NCI-H2029 treated with DMSO at 0.1 percent for 48 hours (cell line): ENCODE measurements at places on chromosomes 13 and 19.
A peak's percentile ranks its signal among the peaks of the same experiment; 100 is the strongest.

DNA sequence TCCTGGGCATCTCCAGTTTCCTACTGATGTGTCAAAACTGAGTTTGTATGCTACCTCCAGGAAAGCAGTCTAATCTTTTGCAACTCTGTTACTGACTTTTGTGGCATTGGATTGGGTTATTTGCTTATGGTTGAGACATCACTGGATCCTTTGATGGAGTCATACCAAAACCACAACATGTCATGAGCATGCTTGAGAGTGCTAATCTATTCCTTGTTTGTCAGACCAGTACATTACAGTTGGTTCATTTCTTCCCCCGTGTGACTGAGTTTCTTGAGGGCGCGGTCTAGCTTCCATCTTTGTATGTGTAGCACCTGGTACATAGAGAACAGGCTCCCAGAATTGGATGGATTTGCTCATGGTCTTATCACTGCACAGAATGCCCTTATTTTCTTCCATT is 43.2 kb downstream of the SUGT1 start:
- DNase-seq: no peak

DNA sequence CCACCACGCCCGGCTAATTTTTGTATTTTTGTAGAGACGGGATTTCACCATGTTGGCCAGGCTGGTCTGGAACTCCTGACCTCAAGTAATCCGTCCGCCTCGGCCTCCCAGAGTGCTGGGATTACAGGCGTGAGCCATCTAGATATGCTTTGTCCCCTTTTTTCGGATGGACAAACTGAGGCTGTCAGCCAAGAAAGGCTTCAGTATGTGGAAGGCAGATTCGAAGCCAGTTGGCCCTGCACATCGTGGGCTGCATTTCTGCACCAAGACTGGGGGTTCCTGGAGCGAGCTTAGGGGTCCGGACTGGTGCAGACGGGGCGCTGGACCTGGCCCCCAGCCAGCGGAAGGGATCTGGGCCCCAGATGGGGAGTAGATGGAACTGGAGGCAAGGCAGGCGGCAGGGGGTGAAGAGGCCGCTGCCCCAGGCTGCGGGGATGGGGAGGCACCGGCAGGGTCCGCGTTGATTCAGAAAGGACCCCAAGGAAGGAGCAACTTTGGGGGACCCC is 9.7 kb upstream of the JUND start:
- no peak for DNase-seq

DNA sequence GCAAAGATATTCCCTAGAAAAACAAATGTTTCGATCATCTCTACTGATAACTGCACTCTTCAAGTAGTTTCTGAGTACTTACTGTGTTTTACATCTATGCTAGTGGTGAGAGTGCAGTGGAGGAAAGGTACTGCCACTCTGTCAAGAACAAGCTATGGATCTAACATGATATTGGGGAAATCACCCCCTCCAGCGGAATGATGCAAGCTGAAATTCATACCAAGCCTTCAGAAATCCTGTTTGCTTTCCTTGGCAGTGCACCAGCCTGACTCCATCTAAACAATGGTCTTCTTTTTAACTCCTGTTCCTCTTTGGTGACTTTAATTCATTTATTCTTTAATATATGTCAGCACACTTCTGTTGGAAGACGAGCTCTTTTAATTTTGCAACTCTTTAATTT is 238.0 kb downstream of the PCDH9 start:
- DNase-seq: no peak

GRCh38 chr13:60957816-60958215 is 457.8 kb downstream of the PCDH20 start:
- no peak for DNase-seq

- no peak for DNase-seq
Observed at GRCh38 chr13:28653111-28653510, 5.8 kb upstream of the POMP start.

GRCh38 chr19:7658219-7658686 is 10.6 kb upstream of the RETN start:
- no peak for DNase-seq

GRCh38 chr13:84479656-84480055 is 597.4 kb upstream of the SLITRK1 start:
- no peak for DNase-seq

GRCh38 chr19:48716562-48717291 is 2.8 kb downstream of the MAMSTR start:
- no peak for DNase-seq

DNA sequence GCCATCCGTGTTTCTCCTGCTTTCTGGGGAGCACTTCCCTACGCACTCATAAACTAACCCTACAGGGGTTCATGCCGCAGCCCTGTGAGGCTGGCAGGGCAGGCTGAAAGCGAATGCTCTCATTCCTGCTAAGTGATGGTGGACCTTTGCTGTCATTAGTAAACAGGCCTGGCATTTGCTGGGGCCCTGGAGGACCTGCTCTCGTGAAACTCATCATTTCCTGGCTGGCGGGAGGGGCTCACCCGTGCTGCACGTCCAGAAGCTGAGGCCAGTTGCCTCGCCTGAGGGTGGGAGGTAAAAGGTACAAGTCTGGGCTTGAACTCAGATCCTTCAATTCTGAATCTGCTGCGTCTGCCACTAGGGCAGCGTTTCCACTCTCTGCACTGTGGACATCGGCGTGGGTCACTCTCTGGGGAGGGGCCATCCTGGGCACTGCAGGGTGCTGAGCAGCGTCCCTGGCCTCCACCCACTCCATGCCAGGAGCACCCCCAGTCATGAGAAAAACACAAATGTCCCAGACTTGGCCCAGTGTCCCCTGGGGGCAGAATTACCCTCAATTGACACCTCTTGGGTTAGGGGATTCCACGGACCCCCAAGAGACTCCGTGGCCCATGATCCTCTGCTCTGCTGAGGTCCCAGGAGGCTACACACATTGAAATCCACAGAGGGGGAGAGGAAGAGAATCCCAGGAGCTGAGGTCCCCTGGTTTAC is 7.0 kb downstream of the MOB3A start:
- no peak for DNase-seq

DNA sequence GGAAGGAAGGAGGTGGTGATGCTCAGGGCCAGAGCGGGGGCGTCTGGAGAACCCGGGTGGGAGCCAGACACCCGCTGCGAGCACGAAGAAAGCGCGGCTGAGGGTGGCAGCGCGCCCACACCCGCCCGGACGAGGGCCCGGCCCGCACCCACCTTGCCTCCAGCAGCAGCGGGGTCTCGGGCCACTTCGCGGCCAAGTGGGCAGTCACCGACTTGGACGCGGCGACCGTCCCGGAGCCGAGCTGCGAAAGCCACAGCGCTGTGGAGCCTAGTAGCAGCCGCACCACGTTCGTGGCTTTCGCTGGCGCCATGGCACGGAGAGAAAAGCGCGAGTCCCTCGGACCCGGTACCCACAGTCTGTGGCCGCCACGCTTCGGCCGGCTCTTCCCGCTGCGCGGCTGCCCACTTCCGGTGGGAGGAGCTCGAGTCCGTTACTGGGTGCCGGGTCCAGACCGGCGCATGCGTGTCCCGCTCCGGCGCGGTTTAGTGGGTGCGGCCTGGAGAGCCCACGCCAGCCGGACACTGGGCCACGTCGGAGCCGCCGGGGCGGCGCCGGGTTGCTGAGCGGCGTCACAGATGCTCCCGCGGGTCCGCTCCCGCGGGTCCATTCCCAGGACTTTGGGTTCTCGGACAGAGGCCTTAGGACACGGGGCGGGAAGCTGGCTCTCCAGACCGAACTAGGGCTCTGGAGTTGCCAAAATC is at the start of gene UGGT2:
TSS of gene UGGT2 (minus strand) at position 399 of the 701 bp plus-strand sequence. CDS start at position 310, 89 bp downstream.
- no peak for DNase-seq

DNA sequence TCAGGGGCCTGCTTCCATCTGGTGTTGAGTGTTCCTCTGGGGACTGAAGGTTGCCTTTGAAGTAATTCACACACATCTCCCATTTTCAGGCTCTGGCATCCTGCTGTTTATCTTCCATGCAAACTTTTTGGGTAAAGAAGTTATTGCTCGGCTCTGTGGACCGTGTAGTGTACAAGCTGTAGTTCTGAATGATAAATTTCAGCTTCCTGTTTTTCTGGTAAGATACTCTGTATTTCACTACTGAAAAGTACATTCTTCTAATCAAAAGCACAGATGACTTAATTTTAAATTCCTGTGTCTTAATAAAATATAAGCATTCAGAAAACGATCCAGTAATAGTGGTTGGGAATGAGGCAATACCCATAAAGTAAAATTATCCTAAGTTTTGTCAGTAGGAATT is 36.7 kb downstream of the MPHOSPH8 start:
- DNase-seq: no peak

- DNase-seq: no peak
Observed at GRCh38 chr13:113835461-113836270, 28.2 kb downstream of the GAS6 start.

GRCh38 chr19:13130886-13131490 is 12.9 kb downstream of the NACC1 start:
- DNase-seq: no peak

- DNase-seq: no peak
Observed at GRCh38 chr13:74174810-74175209, 40.6 kb upstream of the KLF12 start.

DNA sequence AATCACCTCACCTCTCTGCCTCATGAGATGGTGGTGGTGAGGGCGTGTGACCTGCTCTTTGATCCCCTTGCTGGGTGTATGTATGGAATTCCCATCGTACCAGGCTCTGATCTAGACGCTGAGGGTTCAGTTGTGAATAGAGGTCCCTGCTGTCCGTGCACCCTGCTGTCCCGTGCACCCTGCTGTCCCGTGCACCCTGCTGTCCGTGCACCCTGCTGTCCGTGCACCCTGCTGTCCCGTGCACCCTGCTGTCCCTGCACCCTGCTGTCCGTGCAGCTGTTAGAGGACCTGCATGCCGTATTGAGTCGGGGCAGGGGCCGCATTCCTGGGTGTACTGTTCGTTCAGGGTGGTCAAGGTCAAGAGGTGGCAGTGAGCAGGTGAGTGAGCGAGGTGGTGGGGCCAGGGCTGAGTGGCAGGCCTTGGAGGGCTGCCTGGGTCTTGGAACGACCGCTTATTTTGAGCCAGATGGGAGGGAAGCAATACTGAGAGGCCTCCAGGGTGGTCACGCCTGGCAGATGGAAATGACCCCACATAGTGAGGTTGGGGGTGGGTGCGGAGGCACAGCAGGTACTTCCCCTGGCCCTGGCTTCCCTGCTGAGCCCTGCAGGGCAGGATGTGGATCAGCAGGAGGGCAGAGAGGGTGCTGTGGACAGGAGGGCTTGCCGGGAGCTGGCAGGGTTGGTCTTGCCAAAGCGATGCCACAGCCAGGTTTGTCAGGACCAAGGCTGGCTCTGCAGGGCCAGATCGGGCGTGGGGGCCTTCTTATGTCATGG is 4.6 kb upstream of the EPN1 start:
- DNase-seq: no peak

GRCh38 chr13:90414691-90415596 is 932.5 kb upstream of the MIR17HG start:
- no peak for DNase-seq

DNA sequence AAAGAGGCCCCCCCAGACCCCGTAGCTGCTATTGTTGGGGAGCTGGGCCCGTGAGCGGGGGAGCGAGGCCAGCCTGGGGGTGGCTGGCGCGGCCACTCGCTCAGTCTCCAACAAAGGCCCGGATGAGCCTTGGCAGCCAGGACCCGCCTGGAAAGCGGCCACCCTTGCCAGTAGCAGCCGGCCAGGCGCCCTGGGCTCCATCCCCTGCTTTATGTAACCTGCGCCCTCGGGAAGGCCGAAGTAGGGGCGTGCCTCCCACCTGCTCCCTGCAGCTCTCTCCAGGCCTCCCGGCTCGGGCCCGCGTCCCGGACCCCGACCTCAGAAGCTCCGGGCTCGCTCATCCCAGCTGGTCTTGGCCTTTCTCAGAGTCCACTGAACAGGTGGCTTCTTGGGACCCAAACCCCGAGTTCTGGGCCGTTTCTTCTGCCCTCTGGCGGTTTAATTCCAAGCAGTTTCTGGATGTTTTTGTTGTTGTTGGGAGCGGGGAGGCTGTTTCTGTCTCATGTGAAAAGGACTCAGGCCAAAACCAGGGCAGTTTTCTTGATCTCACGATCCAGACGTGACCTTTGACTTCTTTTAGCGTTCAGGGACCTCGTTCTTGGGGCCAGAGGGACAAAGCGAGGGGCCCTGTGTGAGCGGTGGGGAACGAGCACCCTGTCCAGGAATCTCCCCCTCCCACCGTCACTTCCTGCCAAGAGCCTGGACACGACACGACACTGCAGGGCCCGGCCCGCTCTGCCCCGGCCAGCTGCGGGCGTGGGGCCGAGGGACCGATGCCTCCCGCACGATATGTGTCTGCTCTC is 1.2 kb downstream of the CDC34 start:
- DNase-seq: peak; percentile 17

DNA sequence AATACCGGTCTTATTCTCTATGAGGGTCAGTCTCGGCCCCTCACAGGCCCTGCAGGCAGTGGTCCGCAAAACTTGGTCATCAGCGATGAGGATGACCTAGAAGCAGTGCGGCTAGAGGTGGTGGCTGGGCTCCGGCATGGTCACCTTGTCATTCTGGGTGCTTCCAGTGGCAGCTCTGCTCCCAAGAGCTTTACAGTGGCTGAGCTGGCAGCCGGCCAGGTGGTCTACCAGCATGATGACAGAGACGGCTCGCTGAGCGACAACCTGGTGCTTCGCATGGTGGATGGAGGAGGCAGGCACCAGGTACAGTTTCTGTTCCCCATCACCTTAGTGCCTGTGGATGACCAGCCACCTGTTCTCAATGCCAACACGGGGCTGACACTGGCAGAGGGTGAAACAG is 1.8 kb downstream of the FREM2 start:
- no peak for DNase-seq

DNA sequence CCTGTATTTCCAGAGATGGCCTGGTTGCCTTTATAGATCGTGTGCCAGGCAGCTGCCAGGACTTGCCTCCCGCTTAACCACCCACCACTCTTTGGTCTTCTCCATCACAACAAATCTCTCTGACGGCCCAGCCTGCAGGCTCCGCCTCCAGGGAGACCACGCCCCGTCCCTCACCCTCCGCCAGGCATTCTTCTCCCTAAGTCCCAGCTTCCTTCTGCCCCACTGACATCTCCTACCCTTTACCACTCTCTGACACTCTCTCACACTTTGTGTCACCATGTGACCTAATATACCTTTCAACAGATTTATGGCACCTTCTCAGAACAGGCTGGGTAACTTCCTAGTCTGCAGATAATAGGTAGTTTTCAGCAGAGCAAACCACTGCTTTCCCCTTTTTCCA is 95.1 kb downstream of the CAB39L start:
- no peak for DNase-seq

GRCh38 chr13:96780105-96780504 is 214.2 kb downstream of the OXGR1 start:
- DNase-seq: no peak

- DNase-seq: no peak
Observed at GRCh38 chr13:60347174-60347573, 49.8 kb upstream of the TDRD3 start.

DNA sequence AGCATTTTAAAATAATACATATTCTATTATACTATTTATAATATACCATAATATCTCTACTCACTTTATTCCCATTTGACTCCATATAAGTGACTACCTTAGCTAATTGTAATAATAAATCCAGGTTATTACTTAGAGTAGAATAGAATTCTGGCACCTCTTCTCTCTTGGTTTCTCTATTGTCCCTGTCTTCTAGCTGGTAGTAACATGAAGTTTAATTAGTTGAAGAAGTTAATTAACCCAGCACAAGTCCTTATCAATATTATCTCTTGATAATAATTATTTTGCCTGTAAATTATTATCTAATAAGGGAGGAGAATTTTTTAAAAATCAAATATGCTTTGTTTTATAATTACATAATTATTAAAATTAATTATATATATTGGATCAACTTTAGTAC is 1571.2 kb upstream of the PRR20A start:
- DNase-seq: no peak

GRCh38 chr19:45882652-45883585 is 3.0 kb downstream of the IRF2BP1 start:
- DNase-seq: peak; percentile 53
